Stimulated activated CD4-positive, alpha-beta T cell treated with anti-CD3 and anti-CD28 coated beads, TNF-alpha, amount 100 ng/mL, for 4 hours (primary cell): ENCODE measurements at places on chromosomes 7 and 10.

DNA sequence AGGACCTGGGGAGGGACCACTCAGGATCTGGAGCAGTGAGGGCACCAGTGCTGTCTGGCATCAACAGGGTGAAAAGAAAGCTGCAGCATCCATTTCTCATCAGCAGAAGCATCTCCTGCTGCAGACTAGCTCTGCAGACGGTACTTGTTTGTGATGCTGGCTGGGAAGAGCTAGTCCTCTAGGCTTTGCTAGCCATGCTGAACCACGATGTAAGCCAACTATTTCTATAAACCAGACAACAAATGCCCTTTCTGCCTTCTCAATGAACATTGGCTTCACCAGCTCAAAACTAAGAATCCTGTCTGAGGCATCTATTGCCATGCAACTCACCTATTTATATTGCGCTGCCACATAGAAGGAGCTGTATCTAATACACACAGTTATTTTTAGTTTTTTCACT is 65.6 kb downstream of the CTTNBP2 start:
- DNase-seq = no peak

GRCh38 chr10:12091421-12091820 is 22.7 kb downstream of the DHTKD1 start:
- no peak for DNase-seq

DNA sequence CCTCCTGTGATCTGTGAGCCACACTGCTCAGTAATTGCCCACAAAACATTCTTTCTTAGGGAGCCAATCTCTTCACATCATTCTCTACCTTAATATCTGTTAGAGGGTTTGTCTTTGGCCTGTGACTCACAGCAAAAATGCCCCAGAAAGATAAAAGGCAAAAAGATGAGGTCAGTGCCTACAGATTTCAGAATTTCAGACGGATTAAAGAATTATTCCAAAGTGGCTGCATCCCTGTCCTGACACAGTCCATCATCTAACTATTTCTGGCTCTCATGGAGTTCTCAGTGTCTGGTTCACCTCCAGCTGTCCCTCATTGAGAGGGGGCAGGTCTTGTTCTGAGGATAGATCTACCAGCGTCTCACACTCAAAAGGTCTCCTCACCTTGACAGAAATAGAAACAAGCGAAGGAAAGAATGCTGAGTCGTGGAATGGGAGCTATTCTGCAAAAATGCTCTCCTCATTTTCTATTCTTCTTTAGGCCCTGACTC is 138.5 kb upstream of the AOAH start:
- no peak for DNase-seq

DNA sequence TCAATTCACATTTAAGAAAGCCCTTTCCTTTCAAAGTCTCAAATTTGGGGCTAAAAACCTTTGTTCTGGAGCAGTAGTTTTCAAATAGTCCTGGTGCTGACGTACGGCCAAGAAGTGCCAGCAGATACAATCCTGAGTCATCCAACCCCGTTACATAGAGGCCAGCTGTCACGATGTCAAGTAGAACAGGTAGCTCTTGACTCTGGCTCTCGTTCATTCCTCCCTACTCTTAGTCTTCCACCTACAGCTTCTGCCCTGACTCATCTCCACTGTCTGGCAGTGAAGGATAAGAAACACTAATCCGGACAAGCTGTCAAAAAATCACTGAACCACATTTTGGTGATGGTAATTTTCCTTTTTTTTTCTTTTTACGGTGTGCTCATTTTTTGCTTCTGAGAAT is 132.4 kb upstream of the PTN start:
- no peak for DNase-seq

DNA sequence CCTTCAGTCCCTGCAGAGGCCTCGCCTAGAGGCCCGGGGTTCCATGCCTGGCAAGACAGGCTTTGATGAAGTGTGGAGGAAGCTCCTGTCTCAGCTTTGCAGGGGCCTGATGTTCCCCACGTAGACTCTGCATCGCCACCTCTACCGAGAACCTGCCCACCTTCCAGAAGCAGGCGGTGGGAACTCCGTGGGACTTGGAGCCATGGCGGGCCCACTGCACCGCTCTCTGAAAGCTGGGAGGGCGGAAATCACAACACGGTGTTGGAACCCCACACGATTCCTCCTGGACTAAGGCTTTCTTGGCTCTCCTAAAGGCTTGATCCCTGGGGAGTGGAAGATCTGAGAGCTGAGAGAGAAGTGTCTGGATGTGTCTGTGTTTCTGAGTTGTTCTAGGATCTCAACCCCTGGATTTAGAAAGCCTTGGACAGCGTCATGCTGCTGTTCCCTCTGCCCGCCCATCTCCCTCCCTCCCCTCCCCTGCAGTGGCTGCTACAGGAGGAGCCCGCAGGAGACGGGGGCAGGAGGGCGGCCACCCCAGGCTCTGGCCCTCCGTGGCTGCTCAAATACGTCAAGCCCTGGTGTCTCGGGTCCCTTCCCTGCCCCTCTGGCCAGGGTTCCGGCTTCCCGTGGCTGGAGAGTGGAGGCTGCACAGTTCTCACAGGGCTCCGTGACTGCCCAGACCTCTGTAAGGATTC is 79.7 kb downstream of the VIPR2 start:
- no peak for DNase-seq

GRCh38 chr7:24972166-24972477 is 7.9 kb downstream of the OSBPL3 start:
- no peak for DNase-seq

DNA sequence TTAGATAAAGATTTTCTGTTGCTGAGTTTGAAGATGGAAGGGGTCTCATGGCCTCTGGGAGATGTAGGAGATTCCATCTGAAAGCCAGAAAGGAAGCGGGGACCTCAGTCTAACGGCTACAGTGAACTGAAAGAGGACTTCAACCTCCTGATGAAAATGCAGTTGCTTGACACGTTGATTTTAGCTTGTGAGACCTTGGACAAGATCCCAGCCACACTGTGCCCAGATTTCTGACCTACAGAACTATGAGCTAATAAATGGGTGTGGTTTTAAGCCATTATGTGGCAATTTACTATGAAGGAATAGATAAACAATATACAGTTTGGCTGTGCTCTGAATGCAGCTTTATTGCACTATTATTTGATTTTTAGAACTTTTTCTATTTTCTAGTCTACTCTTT is 342.3 kb upstream of the SEMA3D start:
- no peak for DNase-seq
